ENCODE measurements at places on chromosomes 4 and X. TPM values are rescaled to one million over a fixed set of nuclear protein-coding genes. Genes with fewer than 3 reads are reported as not detected.

The PUDP gene
- total RNA-seq = 14.2 TPM

The SPANXD gene
- total RNA-seq = not detected

The PABPC1L2A gene
- total RNA-seq = not detected

The APLN gene
- total RNA-seq = 1.1 TPM

GRCh38 chrX:131544218-131544617, 344 bp downstream of the OR13H1 start:
- H3K27ac ChIP-seq = no peak overlapping the region
- H3K36me3 ChIP-seq = no peaks in the 10 kb centered on the region
- H3K27me3 ChIP-seq = no peaks in the 10 kb centered on the region
- no peak overlapping the region for H3K4me3 ChIP-seq
- H3K4me1 ChIP-seq = no peaks in the 10 kb centered on the region

- no peaks in the 10 kb centered on the region for H3K4me1 ChIP-seq
- no peak for DNase-seq
- H3K4me3 ChIP-seq = no peak overlapping the region
- no peaks in the 10 kb centered on the region for H3K36me3 ChIP-seq
- no peaks in the 10 kb centered on the region for H3K27me3 ChIP-seq
Measured at GRCh38 chr4:152248347-152248746, 287.5 kb downstream of the FBXW7 start.

DNA sequence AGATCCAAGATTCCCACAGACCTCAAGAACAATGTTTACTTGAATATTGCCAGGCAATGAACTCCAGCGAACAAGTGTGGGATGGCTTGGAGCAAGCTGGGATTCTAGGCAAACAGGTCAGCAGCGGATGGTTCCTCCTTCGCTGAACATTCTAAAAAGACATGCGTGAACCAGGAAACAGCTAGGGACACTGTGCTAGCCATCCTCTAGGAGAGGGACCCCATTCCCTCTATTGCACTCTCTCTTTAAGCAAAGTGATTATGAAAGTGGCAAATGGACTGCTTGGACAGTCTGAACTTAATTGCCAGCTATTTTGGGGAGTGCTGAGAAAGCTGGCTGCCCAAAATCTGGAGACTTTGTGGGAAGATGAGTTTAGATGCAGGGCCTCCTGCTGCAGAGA, 29.9 kb upstream of the TEC start:
- DNase-seq = no peak
- no peaks in the 10 kb centered on the region for H3K4me1 ChIP-seq
- H3K36me3 ChIP-seq = no peaks in the 10 kb centered on the region
- no peak overlapping the region for H3K27ac ChIP-seq
- peaks cover 2% of the 10 kb centered on the region for H3K27me3 ChIP-seq
- no peak overlapping the region for H3K4me3 ChIP-seq
